ENCODE measurements at places on chromosomes 2 and 18.

DNA sequence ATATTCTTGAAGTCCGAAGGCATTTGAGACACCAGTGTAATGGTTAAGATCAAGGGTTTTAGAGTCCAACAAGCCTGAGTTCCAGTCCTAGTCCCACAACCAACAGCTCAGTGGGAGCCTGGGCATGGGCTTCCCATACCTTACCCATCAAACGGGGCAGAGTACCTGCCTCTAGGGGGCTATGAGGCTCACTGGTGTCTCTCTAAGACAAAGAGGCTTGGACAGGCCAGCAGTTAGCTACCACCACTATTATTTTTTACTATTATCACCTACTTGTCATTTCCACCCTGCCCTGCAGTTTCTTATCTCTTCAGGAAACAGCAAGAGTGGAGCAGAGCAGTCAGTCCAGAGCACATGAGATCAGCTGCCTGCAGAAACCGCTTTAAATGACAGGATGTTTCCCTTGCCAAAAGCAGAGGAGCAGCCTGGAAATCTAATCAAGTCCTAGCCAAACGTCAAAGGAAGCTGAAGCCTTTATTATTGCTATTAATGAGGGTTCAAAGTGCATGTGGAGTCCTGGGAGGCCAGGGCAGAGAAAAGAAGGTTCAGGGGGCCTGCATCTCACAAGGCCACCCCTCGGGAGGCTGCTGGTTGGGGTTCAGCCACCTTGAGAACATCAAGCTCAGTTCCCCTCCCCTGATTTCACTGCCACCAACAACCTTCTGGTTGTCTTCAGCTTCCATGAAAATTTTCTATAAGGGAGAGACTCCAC is 66.6 kb downstream of the STPG4 start:
- DNase-seq = no peak

DNA sequence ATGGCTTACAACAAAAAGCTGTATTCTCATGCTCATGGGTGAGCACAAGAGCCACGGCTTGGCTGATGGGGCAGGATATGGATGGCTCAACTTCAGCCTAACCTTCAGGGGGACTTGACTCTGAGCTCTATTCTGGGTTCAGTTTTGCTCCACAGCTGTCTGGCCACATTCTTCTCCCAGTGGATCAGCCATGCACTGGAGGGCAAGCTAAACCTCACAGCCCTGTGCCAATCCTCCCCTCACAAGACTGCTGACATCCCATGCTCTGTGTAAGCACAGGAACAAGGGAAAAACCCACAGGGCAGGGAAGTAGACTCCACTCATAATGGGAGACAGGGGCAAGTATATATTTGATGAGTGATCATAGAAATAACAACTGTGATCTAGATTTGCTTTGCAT is 35.6 kb downstream of the COPS8 start:
- no peak for DNase-seq

DNA sequence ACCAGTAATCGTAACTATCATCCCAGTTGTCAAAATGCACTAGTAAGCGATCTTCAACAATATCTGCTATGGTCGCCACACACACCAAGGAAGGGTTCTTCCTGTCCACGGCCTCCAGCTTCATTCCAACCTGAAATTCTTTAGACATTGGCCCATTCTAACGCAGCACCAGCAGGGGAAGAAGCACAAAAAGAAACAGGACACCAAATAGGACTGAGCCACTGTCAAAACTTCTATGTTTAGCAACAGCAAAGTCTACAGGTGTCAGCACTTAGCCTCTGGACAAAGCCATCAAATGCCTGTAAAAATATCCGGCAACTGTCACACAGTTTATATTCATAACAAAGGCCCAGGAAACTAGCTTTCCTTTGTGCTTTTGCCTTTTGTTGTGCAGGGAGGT is 175.0 kb downstream of the L3MBTL4 start:
- DNase-seq = no peak

- DNase-seq = no peak
These were observed 69.6 kb downstream of the COL5A2 start for GRCh38 chr2:189109921-189110397.

GRCh38 chr18:74397572-74397971 is 59.5 kb downstream of the DIPK1C start:
- DNase-seq = no peak

DNA sequence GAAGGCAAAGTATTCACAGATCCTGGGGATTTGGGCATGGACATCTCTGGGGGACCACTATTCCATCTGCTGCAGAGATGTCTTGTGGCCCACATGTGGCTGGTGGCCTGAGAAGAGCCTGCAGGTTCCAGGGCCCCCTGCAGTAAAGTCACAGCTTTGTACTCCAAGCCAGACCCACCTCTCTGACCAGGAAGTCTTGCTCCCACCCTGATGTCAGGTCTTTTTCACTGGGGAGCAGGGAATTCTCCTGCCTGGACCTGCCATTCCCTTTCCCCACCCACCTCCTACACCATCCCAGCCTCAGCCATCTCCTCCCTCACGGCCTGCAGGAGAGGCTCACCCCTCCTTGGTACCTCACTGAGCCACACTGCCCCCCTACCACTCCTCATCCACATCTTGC is 211.8 kb downstream of the SMAD2 start:
- no peak for DNase-seq

DNA sequence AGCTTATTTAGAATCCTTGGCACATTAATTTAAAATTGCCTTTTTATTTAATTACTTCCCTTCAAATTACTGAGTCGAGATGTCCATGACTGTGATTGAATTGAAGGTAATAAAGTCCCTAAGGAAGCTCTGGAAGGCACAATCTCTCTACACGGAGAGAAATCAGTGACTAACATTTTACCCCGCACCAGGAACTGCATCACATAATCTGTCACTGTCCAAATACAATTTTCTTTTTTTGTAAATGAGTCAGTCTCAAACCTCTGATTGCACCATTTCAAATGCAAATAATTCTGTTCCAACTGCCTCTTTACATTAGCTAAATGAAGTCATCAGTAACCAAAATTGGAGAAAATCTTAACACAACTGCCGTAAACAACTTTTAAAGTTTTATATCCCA is 311.9 kb downstream of the CCDC178 start:
- DNase-seq = no peak

GRCh38 chr2:237967463-237967951 is 693 bp downstream of the UBE2F start:
- DNase-seq = no peak

DNA sequence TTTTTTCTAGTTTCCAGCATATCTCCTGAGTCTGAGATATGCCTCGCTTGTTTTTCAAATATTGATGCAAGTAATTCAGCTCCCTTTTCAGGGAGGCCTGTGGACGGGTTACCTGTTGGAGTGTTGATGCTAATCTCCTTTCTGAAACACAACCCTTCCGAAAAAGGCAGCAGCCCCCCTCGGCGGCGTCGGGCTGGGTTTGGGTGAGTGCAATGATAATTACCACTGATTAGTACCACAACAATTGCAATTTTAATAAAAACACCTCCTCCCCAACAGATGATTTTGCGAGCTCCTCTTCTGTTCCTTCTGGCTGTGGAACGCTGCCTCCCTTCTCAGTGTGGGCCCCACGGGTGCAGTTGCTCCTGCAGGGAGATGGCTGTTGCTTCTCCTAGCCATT is 66.3 kb downstream of the PTGR3 start:
- no peak for DNase-seq

DNA sequence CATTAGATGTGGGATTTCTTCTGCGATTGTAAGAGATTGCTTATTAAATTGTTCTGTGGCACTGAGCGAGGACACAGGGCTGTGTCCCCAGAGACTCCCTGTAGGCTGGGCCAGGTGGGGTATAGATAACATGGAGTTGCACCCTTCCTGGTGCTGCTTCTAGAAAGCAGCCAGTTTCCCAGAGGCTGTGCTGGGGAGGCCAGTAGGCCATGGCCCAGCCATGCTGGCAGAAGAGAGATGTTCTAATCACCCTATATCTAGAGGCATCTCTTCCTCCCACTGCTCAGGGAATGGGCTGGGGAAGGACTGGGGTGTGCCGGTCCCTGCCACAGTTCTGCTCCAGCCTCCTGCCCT is 66.9 kb downstream of the HS1BP3 start:
- DNase-seq = no peak

DNA sequence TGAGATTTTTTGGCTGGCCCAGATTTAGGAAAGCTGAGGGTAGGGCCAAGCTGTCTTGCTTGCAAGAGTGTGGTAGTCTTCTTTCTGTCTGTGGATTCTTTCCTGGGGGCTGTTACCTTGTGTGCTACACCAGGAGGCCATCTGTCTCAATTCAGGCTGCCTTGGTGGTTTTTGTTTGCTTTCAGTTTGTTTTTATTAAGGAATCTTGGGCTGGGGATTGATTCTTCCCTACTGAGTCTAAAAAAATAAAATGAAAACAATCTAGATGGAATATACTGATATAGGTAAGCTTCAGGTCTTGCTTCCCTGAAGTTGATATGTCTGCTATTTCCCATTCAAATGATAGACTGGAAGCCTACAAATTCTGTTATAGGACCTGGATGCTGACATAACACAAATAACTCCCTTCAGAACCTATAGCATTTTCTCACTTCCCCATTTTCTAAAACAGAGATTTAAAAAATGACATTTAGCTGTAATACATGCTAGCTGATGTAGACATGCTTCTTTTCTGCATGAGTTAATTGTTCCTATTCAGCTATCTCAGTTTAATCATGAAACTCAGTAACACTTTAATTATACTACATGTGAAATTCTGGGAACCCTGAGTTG is 5.3 kb downstream of the LHCGR start:
- no peak for DNase-seq

- no peak for DNase-seq
These were observed 10.6 kb downstream of the SEC11C start for GRCh38 chr18:59150236-59150635.

DNA sequence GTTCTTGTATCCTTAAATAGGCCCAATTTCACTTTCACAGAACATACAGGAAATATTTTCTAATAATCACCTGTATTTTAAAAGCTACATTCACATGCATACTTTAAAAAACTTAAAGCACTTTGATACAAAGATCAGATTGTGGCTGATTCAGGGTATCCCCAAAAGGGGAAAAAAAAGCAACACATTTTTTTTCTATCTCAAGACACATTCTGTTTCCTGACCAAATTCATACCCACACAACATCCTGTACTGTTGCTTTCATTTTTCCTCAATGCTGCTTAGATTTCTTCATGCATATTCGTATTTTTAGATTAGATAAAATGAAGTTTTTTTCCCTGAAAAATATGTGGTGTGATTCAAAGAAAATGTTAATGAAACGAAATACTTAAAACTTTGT is 122.5 kb downstream of the TMEFF2 start:
- DNase-seq = no peak

- DNase-seq = no peak
These were observed 312.9 kb downstream of the CYP26B1 start for GRCh38 chr2:71834796-71835195.

GRCh38 chr2:67256892-67257291 is 140.2 kb upstream of the ETAA1 start:
- no peak for DNase-seq

DNA sequence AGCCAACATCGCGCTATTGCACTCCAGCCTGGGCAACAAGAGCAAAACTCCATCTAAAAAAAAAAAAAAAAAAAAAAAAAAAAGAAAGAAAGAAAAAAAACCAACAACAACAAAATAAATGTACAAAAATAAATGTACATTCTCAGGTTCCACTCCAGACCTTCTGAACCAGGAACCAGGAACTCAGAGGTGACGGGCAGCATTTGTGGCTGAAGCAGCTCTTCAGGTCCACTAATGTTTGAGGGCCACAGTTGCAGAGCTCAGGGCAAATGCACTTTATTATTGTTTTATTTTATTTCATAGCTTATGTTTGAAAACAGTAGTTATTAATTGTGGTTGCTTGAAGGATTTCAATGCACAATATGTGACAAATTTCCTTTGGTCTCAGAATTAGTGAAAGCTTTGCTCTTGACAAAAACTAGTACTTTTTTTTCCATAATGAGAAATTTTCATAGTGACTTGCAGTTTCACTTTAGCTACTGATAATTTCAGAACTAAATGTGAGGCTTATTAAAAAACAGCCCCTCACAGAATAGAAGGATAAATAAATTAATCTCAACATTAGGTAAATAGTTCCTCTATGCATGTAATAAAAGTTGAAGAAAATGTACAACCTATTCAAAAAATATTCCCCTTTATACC is 378.4 kb upstream of the SPHKAP start:
- no peak for DNase-seq

DNA sequence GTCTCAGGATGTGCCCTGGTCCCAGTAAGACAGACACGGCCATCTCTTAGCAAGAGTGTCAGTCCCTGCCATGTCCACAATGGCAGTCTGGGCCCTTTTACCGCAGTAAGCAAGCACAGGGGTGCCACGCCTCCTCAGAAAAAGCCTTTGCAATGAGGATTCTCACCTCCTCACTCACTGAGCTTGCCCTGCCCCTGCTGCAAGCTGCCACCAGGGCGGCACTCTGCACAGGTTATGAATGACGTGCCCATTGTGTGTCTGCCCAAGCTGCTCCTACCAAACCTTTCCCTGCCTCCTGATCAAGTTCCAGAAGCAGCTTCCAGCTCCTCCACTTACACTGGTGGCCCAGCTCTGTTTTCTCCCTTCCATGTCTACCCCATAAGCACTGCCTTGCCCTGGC is 23.3 kb downstream of the ERCC3 start:
- DNase-seq = no peak

- DNase-seq = no peak
These were observed 178.8 kb upstream of the TWIST2 start for GRCh38 chr2:238669046-238669445.

- no peak for DNase-seq
These were observed 40.2 kb upstream of the LAMA1 start for GRCh38 chr18:7157760-7158159.

DNA sequence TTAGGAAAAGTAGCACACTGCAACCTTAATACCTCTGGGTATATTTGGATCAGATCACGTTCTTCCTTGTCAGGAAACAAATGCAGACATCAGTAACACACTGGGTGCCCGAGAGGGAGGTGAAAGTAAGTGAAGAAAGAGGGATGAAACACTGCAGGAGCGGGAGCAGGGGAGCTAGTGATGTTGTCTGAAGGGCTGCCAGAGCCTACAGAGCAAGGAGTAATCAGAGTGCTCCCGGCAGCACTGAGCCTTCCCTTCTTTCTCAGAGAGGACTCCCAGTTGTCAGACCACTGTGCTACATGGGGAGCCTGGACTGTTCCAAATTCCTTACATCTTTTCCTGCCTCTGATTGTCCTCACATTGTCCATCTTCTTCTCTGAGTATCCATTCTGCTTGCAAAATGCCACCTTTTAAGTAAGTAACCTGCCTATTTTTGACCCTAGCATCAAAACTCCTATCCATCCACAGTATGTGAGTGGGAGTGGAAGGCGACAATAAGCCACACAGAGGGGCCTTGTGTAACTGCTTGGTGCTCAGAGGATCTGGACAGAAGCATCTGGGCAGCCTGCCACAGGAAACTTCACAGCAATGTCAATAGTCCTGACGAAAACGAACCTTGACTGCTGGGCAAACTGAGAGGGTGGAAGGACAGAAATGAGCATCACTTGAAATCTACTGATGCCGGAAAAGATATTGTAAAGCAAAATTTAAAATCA is 10.8 kb upstream of the NAB1 start:
- DNase-seq = no peak

- no peak for DNase-seq
These were observed 36.2 kb downstream of the CCBE1 start for GRCh38 chr18:59660786-59661743.

Measured in T-helper 1 cell (primary cell).